ENCODE measurements at places on chromosomes 5 and 9.
A peak's percentile ranks its signal among the peaks of the same experiment; 100 is the strongest.

DNA sequence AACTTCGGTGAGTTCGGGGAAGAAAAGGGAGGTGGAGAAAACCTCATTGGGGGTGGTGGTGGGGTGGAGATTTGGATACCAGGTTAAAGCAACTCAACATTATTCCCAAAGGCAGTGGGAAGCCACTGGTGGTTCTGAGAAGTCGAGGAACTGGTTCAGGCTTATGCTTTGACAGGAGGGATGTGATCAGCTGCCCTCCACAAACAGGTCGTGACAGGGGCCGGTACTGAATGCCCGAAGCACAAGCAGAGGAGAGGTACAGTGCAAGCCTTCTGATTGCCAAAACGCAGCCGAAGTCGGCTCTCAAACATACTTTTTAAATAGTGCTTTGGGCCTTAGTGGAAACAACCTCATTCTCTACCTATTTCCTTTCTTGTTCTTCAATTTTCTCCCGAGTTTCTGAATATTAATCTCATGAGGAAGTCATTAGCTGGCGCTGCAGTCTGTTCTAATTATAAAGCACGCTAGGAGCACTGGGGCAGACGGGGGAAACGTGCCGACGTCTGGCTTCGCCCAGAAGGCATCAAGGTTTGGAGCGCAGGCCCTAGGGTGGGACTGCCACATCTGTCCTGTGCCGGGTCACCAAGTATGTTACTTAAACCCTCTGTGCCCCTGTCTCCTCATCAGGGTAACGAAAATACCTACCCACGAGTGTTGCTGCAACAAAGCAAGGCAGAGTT is 27.3 kb downstream of the SHB start:
- DNase-seq, result no peak

GRCh38 chr5:128487041-128487440 is 51.0 kb downstream of the FBN2 start:
- DNase-seq, result no peak

- DNase-seq, result no peak
Measured at GRCh38 chr9:122039234-122039633, 53.9 kb downstream of the TTLL11 start.

- DNase-seq, result no peak
Measured at GRCh38 chr5:170275376-170275994, 22.1 kb downstream of the LCP2 start.

DNA sequence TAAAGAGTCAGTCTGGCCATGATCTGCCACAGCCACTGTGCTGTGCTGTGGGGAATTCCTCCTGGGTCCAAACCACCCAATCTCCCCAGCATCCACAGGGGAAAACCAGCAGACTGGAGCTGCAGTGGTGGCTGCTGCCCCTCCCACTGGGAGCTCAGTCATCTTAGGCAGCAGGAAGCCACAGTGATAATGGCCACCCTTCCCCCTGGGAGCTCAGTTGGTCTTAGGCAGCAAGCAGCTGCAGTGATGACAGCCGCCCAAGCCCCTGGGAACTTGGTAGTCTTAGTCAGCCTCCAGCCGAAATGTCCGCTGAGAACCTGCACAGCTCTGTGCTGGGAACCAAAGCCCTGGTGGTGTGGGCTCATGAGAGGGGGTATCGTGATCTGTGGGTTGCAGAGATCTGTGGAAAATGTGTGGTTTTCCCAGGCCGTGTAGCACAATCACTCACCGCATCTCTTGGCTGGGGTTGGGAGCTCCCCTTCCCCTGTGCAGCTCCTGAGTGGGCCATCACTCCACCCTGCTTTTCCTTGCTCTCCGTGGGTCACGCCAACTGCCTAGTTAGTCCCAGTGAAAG is 38.4 kb upstream of the SMIM15 start:
- no peak for DNase-seq

GRCh38 chr5:82417776-82418607 is 139.8 kb upstream of the RPS23 start:
- DNase-seq, result no peak

DNA sequence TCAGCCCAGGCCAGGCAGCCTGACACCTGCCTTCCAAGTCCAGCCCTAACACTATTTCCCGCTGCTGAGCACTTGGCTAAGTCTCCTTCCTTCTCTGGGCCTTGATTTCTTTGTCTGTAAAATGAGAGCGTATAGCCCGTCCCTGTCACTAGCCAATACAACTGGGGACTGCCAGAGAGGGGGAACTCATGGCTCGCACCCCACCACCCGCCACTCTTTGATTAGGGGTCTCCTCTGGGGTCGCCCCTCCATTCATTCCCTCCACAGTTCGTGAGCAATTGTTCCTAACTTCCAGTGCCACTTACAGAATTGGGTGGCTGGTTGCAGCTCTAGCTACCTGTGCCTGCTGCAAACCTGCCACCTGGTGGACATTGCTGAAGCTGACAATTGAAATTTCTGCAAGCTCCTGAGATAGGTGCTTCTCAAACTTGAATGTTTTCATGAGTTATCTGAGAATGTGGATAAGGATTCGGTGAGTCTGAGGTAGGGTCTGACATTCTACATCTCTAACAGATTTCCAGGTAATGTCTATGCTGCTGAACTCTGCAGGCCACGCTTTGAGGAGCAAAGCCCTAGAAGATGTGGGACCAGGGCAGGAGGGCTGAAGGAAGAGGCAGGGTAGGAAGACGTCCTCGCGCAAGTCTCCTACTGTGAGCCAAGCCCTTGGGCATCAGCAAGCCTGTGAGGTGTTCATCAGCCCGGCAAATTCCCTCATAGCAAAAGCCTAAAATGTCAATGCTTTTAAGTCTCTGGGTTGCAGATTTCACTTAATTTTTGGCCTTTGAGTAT is 13.3 kb upstream of the RECK start:
- DNase-seq, result peak; percentile 83

- DNase-seq, result no peak
Measured at GRCh38 chr5:128626536-128627090, 88.6 kb upstream of the FBN2 start.

GRCh38 chr9:128917151-128917849 is 3.5 kb upstream of the PHYHD1 start:
- DNase-seq, result no peak

DNA sequence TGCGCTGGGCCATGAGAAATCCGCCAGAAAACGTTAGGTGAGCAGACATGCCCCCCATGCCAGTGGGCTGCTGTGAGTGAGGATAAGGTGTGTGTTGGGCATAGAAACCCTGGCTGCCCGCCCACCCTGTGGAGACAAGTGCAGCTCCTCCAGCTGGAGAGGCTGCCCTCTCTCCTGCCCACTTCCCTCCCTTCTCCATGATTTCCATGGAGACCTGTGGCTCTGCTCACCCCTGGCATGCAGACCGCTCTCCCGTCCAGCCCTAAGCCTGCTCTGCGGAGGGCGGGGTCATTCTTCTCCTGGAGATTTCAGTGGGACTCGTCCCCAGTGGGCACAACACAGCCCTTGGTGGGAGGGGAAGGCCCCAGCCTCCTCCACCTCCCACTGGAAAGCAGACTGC is 133.0 kb upstream of the FAM120A start:
- no peak for DNase-seq

- no peak for DNase-seq
Measured at GRCh38 chr9:72661401-72662135, 140.2 kb downstream of the TMC1 start.

GRCh38 chr5:148973455-148973854 is 89.4 kb downstream of the SH3TC2 start:
- DNase-seq, result no peak

DNA sequence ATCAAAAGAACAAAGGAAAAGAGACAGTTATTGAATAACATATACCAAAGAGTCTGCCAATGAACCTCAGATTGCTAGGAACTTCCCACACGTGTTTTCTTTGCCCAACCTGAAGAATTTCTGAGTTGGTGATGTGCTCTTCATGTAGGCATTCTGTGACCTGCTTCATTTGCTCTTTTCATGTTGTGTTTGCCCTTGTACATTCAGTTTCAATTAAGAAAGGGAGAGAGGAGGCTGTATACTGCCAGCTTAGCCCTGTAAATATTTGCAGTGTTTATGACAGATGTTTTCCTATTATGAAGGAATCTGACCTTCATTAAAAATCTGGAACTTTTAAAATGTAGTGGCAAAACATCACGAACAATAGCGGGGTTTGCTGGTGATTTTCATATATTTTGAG is 168.5 kb downstream of the GAS1 start:
- no peak for DNase-seq

GRCh38 chr5:152437866-152438265 is 32.8 kb upstream of the NMUR2 start:
- no peak for DNase-seq

DNA sequence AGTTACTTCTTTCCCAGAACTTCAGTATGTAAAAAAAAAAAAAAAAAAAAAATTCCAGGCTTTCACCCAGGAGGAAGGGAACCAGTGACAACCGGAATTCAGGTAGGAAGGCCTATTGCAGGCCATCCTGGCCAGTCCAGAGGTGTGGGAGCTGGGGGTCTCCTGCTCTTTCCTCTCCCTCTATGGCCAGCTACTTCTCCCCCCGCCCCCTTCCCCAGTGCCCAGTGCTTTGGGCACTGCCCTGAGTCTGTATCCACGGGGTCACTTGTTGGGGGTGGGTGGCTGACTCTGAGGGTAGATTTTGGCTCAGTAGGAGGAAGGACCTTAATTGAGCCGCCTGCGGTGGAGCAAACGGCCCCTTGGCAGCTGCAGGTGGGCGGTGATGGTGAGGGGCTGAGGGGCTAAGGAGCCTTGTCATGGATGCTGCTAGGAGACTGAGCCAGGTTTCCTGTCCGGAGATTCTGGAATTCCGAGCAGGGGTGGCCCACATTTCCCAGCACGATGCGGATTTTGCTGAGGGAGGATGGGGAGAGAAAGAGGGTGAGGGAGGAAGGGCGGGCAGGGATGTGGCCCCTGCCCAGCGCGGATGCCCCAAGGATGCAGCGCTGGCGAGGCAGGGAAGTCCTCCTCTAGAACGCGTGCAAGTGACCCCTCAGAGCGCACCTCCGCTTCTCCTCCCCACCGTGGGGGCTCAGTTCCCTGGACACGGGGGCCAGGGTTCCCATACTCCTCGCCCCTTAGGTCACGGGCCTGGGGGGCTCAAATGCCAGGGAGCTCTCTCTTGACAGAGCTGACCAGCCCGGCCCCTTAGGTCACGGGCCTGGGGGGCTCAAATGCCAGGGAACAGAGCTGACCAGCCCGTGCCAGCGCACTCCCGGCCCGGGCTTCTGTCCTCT is 1.2 kb upstream of the PHF2 start:
- no peak for DNase-seq

- no peak for DNase-seq
Measured at GRCh38 chr5:124671193-124671592, 75.2 kb downstream of the ZNF608 start.

DNA sequence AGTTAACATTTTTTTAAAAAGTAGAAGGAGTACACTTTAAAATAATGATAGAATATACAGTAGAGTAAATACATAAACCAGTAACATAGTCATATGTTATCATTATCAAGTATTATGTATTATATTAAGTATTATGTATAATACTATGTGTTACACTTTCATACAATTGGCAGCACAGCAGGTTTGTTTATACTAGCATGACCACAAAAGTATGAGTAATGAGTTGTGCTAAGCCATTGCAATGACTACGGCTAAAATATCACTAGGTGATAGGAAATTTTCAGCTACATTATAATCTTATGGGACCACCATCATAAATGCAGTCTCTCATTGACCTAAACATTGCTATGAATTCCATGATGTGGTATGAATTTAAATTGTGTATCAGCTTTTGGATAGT is 506.0 kb downstream of the HTR1A start:
- no peak for DNase-seq

- DNase-seq, result no peak
Measured at GRCh38 chr9:9846557-9846956, 766.2 kb downstream of the PTPRD start.

- DNase-seq, result peak; percentile 61
Measured at GRCh38 chr5:128213340-128213739, 129.8 kb downstream of the SLC12A2 start.

DNA sequence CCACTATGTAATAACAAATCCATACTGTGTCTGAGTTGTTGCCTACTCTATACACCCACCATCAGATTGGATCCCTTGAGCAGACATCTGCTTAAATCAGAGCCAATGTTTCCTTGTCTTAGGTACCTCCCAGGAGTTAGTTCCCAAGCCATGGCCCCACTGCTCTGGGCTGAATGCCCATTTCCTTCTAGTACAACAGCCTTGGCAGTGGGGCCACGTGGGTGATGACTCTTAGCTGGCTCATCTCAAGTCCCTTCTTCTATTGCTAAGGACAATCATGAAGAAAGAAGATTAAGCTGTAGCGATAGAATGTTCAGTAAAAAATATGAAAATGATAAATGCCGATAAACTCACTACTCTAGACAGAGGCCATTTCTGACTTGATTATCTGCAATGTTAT is 16.6 kb downstream of the PTGR1 start:
- no peak for DNase-seq

GRCh38 chr9:106886111-106887046 is 23.4 kb downstream of the ZNF462 start:
- DNase-seq, result no peak
